ENCODE measurements at places on chromosomes 4 and X.

- DNase-seq: no peak
Measured at GRCh38 chr4:134328741-134329140, 127.2 kb upstream of the PABPC4L start.

- no peak for DNase-seq
Measured at GRCh38 chrX:106875151-106875550, 28.0 kb downstream of the RIPPLY1 start.

DNA sequence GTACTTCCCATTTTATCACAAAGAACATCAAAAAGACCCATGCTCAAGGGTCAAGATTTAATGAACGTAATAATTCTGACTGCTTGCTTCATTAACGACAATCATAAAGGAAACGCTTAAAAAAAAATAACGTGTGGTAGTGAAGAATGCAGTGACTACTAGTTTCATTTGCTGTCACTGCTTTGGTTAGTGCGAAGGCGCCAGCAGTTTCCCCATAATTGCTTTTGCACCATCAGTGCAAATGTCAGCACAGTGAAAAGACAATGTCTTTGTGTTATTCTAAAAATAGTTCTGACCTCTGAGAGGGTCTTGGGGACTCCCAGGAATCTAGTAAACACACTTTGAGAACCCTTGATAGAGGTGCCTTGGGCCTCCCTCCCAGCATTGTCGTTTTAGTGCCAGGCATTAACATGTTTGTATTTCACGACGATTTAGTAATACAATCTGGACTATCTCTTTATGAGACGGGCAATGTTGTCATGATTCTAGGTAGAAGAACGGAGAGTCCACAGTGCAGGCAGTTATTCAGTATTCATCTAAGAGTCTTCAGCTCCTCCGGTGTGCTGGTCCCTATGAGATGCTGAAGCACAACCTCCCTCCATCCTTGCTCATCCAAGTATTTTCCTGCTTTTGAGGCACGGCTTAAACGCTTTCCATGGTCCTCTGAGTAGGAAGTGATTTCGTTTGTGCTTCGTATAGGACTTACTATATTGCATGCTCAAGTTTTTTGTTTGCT lies 71.0 kb downstream of the AFF1 start:
- no peak for DNase-seq

DNA sequence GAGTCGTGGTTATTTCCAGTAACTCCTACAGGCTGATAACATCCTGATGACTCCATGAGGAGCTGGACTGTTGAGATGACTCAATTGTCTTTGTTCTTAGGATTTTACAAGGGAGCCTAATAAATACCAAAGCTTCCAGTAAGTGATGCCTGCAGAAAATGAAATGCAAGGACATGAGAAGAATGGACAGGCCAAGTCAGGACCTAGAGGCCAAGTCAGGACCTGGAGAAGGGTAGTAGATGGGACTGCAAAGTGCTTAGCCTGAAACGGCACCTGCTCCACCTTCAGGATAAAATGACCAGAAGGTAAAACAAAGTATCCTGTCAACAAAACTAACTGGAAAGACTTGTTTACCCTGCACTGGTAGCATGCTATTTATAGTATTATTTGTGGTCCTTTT lies 6.4 kb upstream of the SLC10A6 start:
- DNase-seq: no peak

DNA sequence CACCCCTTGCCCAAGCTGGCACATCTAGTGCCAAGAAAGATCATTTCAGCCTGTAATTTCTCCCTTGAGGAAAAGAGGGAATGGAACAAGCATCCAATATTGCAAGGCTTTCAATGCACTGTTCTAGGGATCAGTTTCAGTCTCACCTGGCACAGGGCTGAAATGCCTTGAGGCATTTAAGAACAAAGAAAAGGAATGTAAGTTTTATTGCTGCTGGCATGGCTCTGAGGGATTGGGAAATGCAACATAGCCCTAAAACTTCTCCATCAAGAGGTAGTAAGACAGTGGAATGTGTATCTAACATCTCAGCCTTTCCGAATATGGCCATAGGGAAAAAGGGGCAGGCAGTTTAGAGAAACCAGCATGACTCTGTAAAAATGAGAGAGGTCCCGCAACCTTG lies 732.6 kb upstream of the LCORL start:
- no peak for DNase-seq

- no peak for DNase-seq
Measured at GRCh38 chrX:15678339-15678738, 13.7 kb upstream of the CLTRN start.

DNA sequence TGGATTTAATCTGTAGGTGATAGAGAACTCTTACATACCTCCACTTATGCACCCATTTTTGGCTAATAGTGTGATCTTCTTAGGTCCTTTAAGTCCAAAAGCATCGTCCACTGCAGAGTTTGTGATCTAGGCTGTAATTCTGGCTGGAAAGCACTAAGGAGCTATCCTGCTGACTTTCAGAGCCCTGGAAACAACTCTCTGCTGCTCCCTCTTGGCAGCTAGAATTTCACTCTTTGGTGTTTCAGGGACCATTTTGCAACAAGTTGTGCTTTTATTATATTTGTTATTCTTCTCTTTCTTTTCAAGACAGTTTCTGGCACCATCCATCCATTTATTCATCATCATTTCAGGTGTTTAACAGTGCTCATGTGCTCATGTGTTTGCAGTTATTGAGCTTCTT lies 130.0 kb downstream of the RBM46 start:
- DNase-seq: no peak

GRCh38 chr4:112156553-112156952 lies 11.3 kb downstream of the FAM241A start:
- DNase-seq: no peak

- no peak for DNase-seq
Measured at GRCh38 chrX:47247206-47247998, 14.6 kb downstream of the USP11 start.

DNA sequence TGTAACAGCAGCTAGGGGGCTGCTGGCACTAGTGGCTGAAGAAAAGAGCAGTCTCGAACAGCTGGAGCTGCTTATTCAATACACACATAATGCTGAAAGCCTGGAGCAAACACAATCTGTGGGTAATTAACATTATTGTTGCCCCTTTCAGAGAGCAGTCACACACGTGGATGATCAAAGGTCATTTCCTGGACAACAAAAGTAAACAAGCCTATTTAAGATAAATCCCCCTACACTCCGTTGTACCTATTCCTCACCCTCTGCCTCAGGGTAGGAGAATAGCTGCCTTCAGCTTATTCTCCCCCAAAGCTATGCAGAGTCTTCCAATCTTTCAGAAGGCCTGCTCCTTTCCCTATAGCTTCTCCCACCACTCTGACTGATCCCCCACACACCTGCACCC lies 803.9 kb downstream of the C4orf33 start:
- DNase-seq: no peak

GRCh38 chrX:106397788-106398538 lies 213.8 kb upstream of the RADX start:
- DNase-seq: no peak

- DNase-seq: no peak
Measured at GRCh38 chrX:118286066-118286762, 59.7 kb upstream of the WDR44 start.

- no peak for DNase-seq
Measured at GRCh38 chr4:18012134-18012806, 9.3 kb downstream of the LCORL start.

DNA sequence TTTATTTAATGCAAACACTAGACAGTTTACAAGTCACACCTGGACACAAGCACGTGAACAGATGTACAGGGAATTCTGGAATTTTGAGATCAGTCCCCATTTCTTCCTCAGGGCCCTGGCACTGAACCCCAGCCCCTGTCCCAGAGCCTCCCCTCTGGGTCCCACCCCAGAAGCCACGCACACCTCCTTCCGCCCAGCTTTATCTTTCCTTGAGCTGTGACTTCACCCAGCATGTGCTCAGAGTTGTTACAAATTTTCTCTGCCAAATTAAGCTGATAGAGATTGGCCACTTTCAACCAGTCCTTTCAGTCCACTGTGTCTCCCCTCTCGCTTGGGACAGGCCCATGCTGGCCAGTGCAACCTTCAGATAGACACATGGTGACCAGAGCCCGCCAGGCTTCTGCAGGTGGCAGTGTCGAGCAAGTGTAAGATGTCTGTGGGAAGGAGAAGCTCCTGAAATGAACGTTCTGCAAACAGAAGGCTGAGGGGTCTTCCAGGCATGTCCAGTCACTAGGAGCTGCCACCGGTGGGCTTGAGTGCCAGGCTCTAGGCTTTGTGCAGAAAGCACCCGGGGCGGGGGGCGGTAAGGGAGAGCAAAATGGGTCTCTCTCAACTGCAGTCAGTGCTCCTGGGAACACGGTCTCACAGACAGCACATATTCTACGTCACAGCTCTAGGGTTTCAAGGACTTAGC lies 73.3 kb downstream of the MTMR1 start:
- no peak for DNase-seq

- DNase-seq: no peak
Measured at GRCh38 chrX:20265726-20266681, 705 bp downstream of the RPS6KA3 start.

DNA sequence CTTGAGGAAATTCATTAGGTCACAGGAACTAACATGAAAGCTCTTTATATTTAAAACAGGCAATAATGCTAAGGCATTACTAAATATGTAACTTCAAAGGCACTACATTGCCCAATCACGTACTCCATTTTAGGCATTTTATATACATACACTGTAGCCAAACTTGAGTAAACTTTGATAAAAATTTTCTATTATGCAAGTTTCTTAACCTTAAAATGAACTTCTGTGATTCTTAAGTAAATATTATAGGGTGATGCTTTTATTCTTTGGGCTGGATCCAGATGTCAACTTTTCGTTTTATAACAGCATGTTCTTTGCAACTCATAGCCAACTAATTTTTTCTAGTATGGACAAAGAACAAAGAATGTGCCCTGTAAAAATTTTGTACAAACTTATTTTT lies 28.3 kb upstream of the MAP9 start:
- DNase-seq: no peak

GRCh38 chr4:98374643-98375042 lies 113.5 kb downstream of the RAP1GDS1 start:
- no peak for DNase-seq

GRCh38 chr4:25666031-25666630 lies 10.5 kb downstream of the SLC34A2 start:
- no peak for DNase-seq

GRCh38 chr4:55729351-55730279 lies 90.0 kb upstream of the EXOC1L start:
- no peak for DNase-seq

DNA sequence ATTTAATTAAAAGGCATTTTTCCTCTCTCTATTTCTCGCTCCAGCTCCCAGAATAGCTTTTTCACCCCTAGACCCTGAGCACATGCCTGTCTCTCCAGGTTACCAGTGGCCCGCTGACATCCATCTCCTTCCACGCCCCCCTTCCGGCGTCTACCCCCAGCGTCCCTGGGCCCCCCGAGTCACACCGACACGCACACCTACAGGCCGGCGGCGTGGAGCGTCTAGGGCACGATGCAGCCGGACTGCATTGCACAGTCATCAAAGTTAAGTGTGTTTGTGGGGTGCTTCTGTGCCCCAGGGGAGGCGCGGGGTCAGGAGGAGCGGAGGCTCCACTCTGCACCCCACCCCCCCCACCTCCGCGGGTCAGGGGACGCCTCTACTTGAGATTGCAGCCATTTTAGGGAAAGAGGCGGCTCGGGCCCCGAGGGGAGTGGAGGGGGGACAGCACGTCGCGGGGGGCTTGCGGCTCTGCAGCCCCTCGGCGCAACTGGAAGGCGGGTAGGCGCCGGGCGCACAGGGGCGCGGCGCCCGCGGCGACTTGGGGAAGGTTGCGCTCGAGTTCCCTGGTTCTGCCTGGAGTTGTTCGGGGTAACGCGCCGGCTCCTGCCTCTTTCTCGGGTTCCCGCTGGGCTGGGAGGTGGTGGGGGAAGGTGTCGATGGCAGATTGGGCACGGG lies 112.7 kb downstream of the DHX15 start:
- DNase-seq: no peak

DNA sequence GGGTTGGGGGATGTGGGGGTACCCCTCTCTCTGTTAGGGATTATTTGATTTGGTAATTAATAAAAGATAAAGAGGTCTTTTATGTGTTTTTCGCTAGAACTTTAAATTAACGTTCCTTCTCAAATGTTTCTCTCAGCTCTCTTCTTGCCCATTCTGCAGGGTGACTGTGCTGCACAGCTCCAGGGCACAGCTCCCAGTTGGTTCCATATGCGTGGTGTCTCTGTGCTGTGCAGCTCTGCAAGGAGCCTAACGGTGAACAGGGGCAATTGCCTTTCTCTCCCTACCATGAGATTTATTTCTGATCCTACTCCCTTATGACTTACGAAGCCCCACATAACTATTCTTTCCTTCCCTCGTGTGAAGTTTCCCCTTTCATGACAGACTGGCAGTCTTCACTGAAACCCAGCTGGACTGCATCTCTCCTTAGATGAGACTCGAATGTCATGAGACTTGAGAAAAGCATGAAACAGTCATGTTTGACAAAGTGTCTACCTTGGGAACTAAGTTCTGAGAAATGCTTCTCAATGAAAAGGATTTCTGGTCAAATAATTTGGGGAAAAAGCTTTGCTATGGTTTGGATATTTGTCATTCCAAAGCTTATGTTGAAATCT lies 50.2 kb upstream of the SPRY1 start:
- no peak for DNase-seq

DNA sequence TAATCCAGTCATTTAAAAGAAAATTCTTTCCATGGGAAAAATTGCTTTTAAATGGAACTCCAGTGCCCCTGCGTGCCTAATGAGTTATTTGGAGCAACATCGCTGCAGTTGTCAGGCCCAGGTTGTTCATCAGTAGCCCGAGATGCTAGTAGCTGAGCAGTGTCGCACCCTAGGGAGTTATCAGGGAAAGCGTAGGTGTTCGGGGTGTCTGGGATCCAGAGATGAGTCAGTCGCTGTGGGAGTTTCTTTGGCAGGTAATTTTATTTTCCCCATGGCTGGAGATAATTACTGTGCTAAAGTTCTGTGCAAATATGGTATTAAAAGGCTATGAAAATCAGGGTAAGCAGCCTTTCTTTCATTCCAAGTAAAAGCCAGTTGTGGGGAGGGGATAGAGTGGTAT lies 49.4 kb downstream of the ANXA3 start:
- DNase-seq: no peak

DNA sequence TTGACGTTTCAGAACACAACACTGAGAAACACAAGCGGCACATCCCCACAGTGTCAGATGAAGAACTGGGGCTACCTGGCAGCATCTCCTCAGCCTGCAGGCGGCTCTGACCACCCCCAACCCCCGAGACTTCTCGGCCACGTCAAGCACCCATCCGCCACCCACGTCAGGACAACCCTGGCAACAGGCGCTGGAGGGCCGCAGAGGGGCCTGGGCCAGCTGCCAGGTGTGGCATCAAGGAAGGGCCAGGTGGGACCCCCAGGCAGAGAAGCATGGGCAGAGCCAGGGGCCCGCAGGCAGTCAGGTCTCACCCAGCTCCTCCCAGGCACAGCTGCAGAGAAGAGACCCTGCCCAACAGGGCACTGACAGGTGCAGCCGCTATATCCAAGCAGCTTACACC lies 22.3 kb downstream of the GAK start:
- no peak for DNase-seq

- DNase-seq: no peak
Measured at GRCh38 chr4:10123227-10124101, 6.9 kb upstream of the WDR1 start.

Measured in GM12864 (cell line).